ENCODE measurements at places on chromosomes 3 and 15.

GRCh38 chr3:29026959-29027358, 253.9 kb upstream of the RBMS3 start:
- no peak for DNase-seq

- DNase-seq = peak; percentile 53
Observed at GRCh38 chr3:89560568-89560967, 453.1 kb downstream of the EPHA3 start.

DNA sequence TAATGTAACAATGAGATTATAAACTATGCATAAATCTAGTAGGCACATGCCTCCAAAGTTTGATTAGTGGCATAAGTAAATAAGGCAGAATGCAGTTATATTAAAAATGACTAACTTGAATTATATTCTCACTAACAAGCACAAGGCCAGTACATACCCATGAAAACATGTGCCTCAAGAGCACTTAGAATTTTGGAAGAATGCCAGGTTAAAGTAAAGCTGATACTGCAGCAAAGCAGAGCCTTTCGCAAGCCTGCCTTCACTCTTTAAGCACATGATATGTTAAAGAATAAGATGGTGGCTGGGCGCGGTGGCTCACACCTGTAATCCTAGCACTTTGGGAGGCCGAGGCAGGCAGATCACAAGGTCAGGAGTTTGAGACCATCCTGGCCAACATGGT, 49.0 kb downstream of the KBTBD12 start:
- no peak for DNase-seq

DNA sequence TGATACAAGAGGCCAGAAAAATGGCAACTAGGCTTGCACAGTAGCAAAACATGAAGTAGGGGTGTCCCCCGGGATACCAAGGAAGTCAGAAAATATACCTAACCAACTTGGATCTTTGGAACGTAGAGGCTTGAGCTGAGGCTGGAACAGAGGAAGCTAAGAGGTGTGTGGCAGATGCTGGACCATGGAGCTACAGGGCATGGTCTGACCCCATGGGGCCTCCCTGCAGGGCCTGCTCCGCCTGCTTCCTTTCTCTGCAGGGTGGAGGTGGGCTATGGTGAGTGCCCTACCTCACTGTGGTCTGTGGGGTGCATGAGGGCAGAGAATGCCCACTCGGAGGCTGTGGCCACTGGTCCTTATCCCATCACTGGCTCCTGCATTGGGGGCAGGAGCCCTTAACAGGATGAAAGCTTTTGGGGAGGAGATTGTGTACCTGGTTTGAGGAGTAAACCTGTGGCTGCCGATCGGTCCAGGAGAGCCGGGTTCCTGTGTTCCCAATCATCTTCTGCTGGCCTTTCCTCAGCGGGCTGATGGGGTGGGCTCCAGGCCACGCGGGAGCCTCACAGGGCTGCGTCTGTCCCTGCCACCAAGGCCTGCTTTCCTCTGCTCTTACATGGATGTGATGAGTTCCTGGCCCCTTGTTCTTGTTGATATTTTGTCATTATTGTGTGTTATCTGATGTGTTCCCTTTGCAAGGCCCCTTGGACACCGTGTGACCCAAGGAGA, 96.8 kb downstream of the OCA2 start:
- no peak for DNase-seq

DNA sequence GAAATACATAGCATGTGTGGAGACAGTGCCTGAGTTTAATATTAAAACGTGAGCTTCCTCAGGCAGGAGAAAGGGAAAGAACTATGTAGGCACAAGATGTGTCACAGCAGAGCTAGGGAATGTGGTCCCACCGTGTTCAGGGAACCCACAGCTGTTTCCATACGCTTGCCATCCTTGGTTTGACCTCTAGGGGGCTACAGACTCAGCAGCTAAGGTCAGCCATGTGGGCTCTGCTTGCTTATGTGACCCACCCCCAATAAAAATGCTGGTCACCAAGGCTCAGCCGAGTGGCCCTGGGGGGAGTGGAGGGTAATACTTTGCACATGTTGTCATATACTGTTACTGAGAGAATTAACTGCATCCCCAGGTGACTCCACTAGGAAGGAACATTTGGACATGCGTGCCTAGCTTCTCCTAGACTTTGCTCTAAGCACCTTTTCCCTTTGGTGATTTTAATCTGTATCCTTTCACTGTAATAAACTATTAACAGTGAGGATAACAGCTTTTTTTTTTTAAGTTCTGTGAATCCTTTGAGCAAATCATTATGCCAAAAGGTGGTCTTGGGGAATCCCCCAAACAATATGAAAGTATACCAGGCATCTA, 3.3 kb downstream of the TUBGCP5 start:
- peak; percentile 72 for DNase-seq

- no peak for DNase-seq
Observed at GRCh38 chr3:188604651-188605050, 450.7 kb downstream of the LPP start.

- DNase-seq = peak; percentile 84
Observed at GRCh38 chr15:62403164-62403809, 238.2 kb upstream of the C2CD4B start.

DNA sequence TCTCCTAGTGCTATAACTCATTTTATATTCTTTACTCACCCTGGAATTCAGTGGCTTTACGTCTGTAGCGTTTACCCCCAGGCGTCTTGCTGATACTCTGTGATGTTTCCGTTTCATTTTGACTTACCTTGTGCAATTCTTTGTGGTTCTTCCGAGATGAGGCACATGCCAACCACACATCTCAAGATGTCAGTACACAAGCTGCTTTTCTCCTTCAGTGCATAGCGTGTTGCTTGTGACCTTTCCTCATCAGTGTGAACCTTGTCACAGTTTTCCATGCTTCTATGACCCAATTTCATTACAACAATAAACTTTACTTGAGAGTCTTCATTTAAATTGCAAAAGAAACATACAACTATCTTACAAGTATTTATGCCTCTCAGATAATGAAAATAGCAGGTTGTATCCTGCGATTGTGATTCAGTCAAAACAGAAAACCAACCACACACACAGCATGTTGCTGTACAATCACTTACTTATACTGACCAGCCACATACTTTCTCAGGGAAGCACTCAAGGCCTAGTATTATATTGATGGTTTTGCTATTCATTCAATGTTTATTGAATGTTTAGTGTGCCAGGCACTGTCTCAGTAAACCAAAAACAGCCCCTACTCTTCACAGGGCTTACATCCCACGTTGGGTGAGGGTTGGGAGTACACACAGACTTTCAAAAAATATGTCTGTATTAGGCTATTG, 4.6 kb upstream of the TBL1XR1 start:
- no peak for DNase-seq
